ENCODE measurements at places on chromosomes 2 and 18. TPM values are rescaled to one million over a fixed set of nuclear protein-coding genes. Genes with fewer than 3 reads are reported as not detected.
A peak's percentile ranks its signal among the peaks of the same experiment; 100 is the strongest.

DNA sequence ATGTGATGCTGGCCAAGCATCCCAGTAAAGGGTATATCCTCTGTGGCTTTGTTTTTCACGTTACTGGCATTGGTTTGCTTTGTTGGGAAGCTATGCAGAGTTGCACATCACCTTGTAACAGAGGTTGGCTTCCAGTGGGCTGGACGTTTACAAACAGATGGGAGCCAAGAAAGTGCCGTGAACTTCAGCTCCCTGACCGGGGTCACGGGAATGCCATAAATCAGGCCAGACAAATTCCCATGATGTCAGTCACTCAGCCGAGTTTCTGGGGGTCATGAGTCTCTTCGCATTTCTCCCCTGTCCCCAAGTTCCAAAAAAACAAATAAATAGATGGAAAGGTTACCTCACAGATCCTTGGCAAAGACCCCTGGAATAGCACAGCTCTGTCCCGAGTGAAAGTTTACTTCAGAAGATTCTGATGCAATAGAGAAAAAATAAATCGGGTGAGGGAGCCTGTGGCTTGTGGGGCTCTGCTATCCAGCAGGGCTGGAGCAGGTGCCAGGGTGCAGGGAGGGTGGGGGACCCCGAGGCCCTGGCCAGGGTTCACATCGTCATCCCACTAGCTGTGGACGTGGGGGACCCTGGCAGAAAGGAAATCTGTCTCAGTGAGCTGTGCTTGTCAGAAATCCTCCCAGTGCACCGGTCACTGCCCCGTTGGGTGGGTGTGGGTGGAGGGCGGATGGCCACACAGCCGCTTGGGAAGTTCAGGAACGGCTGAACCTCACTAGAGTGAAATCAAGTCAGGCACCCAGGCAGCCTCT is 27.8 kb downstream of the TWIST2 start:
- no peak for DNase-seq

DNA sequence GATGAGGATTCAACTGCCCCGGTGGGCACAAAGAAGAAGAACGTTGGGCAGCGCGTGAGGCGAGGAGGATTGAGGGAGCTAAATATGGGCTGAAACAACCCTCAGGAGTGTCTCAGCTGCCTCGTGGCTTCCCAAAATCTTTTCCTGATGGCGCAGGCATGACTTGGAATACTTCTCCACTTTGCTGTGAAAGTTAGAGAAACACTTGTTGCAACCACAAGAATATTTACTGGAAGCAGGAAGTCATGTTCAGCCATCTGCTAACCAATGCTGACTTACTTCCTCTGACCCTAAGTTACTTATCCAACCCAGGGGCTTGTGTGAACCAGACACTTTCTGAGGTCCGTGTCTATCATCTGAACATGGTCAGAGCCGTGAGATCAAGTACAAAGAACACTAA is 148.8 kb downstream of the ARL4C start:
- no peak for DNase-seq

Gene AQP12A
- not detected for total RNA-seq

- DNase-seq: no peak
These were observed 59.4 kb downstream of the MMADHC start for GRCh38 chr2:149527998-149528755.

Gene ZNF396
- total RNA-seq: 0.19 TPM

Gene FOXI3
- not detected for total RNA-seq

Gene LIMS4
- total RNA-seq: 16.4 TPM

Gene ASAP2
- total RNA-seq: 66.1 TPM

DNA sequence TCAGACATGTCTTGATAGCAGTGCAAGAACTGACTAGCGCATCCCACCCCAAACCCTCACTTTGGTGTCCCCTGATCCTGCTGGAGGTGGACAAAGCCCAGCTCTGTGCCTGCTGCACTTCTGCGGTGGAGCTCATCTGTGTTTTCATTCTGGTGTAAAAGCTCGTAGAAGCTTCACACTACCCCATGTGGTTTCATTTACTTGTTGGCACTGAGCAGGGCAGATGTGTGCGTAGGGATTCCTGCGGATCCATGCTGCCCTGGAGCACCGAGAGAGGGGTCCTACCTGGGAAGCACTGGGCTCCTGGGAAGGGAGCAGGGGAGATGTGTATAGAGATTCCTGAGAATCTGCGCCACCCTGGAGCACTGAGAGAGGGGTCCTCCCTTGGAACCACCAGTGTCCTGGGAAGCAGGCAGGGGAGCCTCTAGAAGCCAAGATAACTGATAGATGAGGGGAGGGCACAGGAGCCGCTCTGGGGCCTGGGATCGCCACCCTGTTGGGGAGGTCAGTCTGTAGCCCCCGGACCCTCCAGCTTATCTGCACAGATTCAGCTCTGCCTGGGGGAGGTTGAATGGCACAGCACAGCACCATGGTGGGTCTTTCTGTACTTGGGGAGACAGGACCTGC is 106.9 kb upstream of the OTOS start:
- DNase-seq: no peak

GRCh38 chr2:105882341-105882740 is 137.6 kb downstream of the NCK2 start:
- no peak for DNase-seq

Gene APOB
- not detected for total RNA-seq

Gene TGFA
- not detected for total RNA-seq

- DNase-seq: no peak
These were observed 149.5 kb downstream of the LRRTM4 start for GRCh38 chr2:77372636-77373035.

GRCh38 chr18:36856815-36857214 is 27.9 kb downstream of the KIAA1328 start:
- no peak for DNase-seq

DNA sequence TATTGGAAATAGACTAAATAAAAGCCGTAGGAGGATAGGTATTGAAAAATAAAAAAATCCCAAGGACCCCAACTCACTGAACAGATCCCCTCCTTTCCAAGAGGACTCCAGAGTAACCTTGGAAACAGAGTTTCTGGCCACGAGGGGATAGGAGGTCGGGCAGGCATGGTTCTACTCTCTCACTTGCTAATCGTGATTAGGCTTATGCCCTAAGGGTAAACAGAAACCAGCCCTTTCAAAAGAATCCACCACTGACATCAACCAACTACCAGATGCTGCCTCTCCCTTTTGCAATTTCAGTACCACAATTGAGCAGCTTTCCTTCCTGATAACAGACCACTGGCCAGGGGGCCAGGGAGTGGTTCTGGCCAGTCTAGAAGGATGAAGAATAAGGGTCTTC is 477.8 kb downstream of the EIPR1 start:
- no peak for DNase-seq

Gene NT5DC4
- not detected for total RNA-seq

DNA sequence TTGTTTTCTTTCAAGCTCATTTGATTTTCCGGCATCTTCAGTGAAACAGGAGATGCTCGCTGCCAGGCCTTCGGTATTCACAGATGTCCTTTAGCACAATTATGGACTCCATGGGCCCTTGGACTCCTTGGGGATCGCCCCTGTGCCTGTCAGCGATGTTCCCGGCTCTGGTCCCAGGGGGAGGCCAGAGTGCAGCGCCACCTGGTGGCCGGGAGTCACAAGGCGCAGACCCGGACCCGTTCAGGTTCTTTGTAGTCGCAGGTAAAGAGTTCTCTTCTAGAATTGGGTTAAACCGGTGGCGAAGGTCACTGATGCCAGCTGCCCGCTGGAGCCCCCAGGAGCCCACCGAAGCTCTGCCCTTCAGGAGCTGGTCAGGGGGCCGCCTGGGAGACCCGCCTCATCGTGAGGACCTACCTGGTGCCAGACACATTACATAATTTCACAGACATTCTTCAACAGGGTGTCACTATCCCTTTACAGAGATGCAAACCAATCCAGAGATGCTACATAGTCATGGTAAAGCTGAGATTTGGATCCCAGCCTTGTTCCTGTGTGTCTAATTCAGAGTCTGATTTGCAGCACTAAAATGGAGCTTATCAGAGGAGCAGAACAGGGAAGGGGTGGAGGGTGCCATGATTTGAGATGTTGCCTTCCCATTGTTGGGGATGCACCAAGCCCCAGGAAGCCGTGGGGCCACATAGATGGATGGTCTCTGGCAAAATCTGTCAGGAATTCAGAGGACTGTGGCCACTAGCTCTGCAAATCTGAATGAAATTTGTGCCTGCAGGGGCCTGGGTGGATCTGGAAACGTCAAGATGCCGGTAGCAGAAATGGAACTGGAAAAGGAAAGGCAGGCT is 6.0 kb upstream of the INPP5D start:
- peak; percentile 32 for DNase-seq

- no peak for DNase-seq
These were observed 152.2 kb downstream of the PHLPP1 start for GRCh38 chr18:62867534-62867933.

- DNase-seq: no peak
These were observed 44.2 kb downstream of the TACR1 start for GRCh38 chr2:75155115-75155514.

DNA sequence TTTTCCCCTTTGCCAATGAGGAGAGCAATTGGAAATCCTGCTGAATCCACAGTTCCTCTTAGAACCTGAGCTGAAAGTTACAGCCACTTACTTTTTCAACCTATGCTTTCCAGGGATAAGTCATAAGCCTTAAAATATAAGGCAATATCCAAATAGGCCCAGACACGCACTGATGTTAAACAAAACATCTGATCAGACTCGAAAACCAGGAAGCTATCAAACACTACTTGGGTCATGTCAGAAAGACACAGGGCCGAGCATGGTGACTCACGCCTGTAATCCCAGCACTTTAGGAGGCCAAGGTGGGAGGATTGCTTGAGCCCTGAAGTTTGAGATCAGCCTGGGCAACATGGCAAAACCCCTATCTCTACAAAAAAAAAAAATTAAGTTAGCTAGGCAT is 192.1 kb downstream of the SP3 start:
- no peak for DNase-seq
